Fibroblast of skin of left biceps (primary cell): ENCODE measurements at places on chromosomes 1 and 21.

- no peak for DNase-seq
Observed at GRCh38 chr1:22775478-22775877, 64.8 kb downstream of the EPHB2 start.

- no peak for DNase-seq
Observed at GRCh38 chr1:9187004-9187403, 47.6 kb upstream of the H6PD start.

GRCh38 chr1:15950763-15951295 lies 25.1 kb downstream of the ZBTB17 start:
- DNase-seq = no peak

- peak; percentile 55 for DNase-seq
Observed at GRCh38 chr1:162303004-162303344, 73.7 kb downstream of the SPATA46 start.

GRCh38 chr1:110021285-110021684 lies 13.1 kb upstream of the STRIP1 start:
- no peak for DNase-seq
